ENCODE measurements at places on chromosomes 1 and 21. TPM values are rescaled to one million over a fixed set of nuclear protein-coding genes. Genes with fewer than 3 reads are reported as not detected.

GRCh38 chr1:36023098-36023769, 60.7 kb upstream of the TEKT2 start:
- DNase-seq = no peak
- H3K36me3 ChIP-seq = peaks cover 52% of the 10 kb centered on the region
- H3K4me3 ChIP-seq = no peak overlapping the region
- no peaks in the 10 kb centered on the region for H3K4me1 ChIP-seq

GRCh38 chr1:15137809-15138208, 15.7 kb upstream of the TMEM51 start:
- H3K27me3 ChIP-seq = no peaks in the 10 kb centered on the region
- H3K27ac ChIP-seq = no peak overlapping the region
- no peak overlapping the region for H3K4me3 ChIP-seq

DNA sequence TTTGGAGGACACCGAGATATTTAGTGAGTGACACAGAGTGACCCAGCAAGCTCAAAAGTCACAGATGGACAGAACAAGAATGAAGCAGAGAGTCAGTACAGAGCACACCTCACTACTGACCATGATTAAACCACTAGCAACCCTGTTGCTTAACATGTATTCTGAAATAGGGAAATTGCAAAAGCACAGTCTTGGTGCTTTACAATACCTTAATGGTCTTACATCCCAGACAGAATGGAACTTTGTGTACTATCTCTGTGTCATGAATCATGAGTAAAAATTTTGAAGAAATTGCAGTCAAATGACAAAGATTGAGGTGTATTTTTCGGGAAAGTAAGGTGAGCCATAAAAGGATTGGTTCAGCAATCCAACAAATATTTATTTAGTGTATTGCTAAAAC, 2.7 kb upstream of the SAMSN1 start:
- H3K27ac ChIP-seq = no peak overlapping the region
- no peak for DNase-seq
- H3K4me3 ChIP-seq = no peak overlapping the region
- no peaks in the 10 kb centered on the region for H3K27me3 ChIP-seq

Gene CA6
- not detected for total RNA-seq

GRCh38 chr1:93499533-93499932, 51.6 kb downstream of the FNBP1L start:
- no peak overlapping the region for H3K27ac ChIP-seq
- H3K36me3 ChIP-seq = peaks cover 59% of the 10 kb centered on the region
- H3K27me3 ChIP-seq = no peaks in the 10 kb centered on the region
- no peak for DNase-seq
- H3K4me3 ChIP-seq = no peak overlapping the region
- H3K4me1 ChIP-seq = no peaks in the 10 kb centered on the region

- no peaks in the 10 kb centered on the region for H3K27me3 ChIP-seq
- H3K4me3 ChIP-seq = no peak overlapping the region
- no peaks in the 10 kb centered on the region for H3K4me1 ChIP-seq
- DNase-seq = no peak
Measured at GRCh38 chr1:49204720-49205119, 428.0 kb upstream of the BEND5 start.

DNA sequence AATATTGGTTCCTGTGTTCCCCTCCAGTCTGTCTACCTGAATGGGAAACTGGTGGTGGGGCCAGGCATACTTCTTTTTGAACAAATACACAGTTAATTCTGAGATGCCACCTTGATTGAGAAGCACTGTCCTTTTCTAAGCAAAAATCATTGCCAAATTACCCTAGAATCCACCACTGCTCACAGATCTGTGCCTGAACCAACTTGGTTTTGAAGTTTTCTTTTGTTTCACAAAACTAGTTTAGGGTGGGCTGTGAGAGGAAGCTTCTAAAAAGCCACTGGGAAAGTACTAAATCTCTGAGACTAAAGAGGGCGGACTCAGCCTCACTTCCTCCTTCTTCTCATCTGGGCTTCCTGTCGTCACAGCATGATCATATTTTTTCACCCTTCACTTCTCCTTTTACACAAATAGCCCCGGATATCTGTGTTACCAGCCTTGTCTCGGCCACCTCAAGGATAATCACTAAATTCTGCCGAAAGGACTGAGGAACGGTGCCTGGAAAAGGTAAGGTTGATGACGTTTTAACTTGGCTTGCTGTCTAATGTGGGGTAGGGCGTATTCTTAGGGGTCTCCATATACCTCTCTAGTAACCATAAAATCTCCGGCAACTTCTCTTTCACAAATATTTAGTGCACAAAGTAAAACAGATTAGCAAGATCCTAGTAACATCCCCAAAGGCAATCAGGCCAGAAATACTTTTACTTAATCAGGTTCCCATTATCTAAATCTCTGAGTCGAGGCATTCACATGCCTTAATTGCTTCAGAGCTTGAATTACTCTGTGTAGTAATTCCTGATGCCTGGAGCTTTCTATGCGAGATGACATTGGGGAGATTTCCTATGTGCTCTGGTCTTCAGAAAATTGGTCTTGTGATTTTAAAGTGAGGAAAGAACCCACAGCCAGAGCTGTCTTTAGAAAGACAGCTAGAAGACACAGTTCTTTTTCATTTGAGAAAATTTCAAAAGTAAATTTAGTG, at the start of gene CD53:
Gene CD53, plus strand, starts transcription at position 404 of the 976 bp plus-strand sequence. CDS start 18,261 bp downstream, outside the sequence.
- H3K27ac ChIP-seq = no peak within 1 kb of the TSS
- no peaks in the 10 kb centered on the region for H3K27me3 ChIP-seq
- H3K36me3 ChIP-seq = no peaks in the 10 kb centered on the region

DNA sequence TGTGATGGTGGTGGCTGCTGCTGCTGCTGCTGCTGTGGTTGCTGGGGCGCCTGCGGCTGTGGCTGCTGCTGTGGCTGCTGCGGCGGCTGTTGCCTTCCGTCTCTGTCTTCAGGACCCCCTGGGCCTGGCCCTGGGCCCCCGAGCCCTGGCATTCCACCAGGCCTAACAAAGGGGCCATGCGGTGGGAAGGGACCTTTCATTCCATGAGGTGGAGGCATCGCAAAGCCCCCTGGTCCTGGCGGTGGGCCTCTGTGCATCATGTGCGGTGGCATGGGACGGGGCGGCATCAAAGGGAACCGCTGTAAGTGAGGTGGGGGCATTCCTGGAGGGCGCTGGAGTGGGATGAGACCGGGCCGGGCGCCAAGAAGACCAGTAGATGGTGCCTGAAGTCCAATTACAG, 12.4 kb downstream of the SOD1 start:
- peaks cover 50% of the 10 kb centered on the region for H3K36me3 ChIP-seq
- H3K4me3 ChIP-seq = no peak overlapping the region
- no peak for DNase-seq
- H3K4me1 ChIP-seq = no peaks in the 10 kb centered on the region
- H3K27ac ChIP-seq = peak overlapping the region; percentile 30

- peak; percentile 32 for DNase-seq
- no peak overlapping the region for H3K4me3 ChIP-seq
- H3K36me3 ChIP-seq = no peaks in the 10 kb centered on the region
- no peaks in the 10 kb centered on the region for H3K4me1 ChIP-seq
- H3K27ac ChIP-seq = no peak overlapping the region
- no peaks in the 10 kb centered on the region for H3K27me3 ChIP-seq
Measured at GRCh38 chr1:181204530-181204929, 116.0 kb downstream of the IER5 start.

- peaks cover 17% of the 10 kb centered on the region for H3K36me3 ChIP-seq
- no peaks in the 10 kb centered on the region for H3K4me1 ChIP-seq
- H3K27me3 ChIP-seq = no peaks in the 10 kb centered on the region
- H3K4me3 ChIP-seq = no peak overlapping the region
- peak; percentile 93 for DNase-seq
Measured at GRCh38 chr1:19918057-19918456, 5.4 kb downstream of the PLA2G2E start.

- no peaks in the 10 kb centered on the region for H3K36me3 ChIP-seq
- H3K4me3 ChIP-seq = no peak overlapping the region
- no peaks in the 10 kb centered on the region for H3K4me1 ChIP-seq
- no peak overlapping the region for H3K27ac ChIP-seq
- H3K27me3 ChIP-seq = no peaks in the 10 kb centered on the region
- DNase-seq = no peak
Measured at GRCh38 chr1:192238421-192238820, 78.4 kb upstream of the RGS21 start.

DNA sequence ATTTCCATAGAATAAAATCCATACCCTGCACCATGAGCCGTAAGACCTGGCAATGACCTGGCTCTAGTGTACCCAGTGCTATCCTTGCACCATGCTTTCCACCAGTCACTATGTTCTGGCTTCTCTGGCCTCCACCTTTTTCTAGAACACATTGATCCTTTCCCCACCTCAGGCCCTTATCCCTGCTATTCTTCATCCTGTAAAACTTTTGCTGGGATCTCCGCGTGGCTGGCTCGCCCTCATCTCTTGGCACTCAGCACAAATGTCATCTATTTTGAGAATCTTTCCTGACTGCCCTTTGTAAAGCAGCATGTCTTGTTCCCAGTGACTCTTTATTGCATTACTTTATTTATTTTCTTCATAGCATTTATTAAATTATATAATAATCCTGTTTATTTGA, 169.8 kb upstream of the B3GALT2 start:
- no peak overlapping the region for H3K27ac ChIP-seq
- no peaks in the 10 kb centered on the region for H3K36me3 ChIP-seq
- no peaks in the 10 kb centered on the region for H3K4me1 ChIP-seq
- H3K4me3 ChIP-seq = no peak overlapping the region

DNA sequence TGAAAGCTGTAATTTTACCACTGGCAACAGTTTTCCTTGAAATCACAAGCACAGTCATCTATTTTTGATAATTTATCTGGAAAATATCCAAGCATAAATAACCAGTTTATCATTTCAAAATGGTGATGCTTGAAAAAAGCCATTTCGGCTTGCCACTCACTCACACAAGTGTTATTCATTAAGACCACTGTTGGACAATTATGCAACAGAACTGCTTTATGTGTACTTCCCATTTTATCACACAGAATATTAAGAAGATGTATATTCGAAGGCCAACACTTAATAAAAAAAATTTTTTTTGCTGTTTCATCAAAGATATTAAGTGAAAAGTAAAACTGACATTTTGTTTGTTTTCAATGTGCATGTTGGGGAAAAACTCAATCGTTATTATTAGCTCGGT, 62.3 kb downstream of the EIF4G3 start:
- H3K4me3 ChIP-seq = no peak overlapping the region
- no peaks in the 10 kb centered on the region for H3K27me3 ChIP-seq
- no peak overlapping the region for H3K27ac ChIP-seq
- no peak for DNase-seq
- peaks cover 20% of the 10 kb centered on the region for H3K36me3 ChIP-seq
- H3K4me1 ChIP-seq = no peaks in the 10 kb centered on the region

Gene CELA3B
- not detected for total RNA-seq
